Muscle of leg (tissue), 16 donors: ENCODE measurements at places on chromosomes 2 and 18.

GRCh38 chr2:19124135-19124534 lies 234.3 kb downstream of the OSR1 start:
- DNase-seq: no peak

GRCh38 chr2:109453371-109453995 lies 160.3 kb downstream of the SEPTIN10 start:
- DNase-seq: no peak

DNA sequence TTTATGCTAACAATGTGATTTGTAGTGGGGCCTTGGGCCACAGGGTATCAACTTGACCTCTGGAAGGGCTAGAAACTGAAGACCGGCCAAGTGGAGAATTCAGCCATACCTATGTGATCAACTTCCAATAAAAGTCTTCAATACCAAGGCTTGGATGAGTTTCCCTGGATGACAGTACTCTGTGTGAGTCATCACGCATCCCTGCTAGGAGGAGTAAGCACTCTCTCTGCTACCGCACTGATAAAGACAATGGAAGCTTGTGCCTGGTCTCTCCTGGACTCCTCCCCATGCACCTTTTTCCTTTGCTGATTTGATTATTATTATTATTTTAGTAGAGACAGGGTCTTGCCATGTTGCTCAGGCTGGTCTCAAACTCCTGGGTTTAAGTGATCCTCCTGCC lies 58.1 kb downstream of the SKA1 start:
- no peak for DNase-seq

DNA sequence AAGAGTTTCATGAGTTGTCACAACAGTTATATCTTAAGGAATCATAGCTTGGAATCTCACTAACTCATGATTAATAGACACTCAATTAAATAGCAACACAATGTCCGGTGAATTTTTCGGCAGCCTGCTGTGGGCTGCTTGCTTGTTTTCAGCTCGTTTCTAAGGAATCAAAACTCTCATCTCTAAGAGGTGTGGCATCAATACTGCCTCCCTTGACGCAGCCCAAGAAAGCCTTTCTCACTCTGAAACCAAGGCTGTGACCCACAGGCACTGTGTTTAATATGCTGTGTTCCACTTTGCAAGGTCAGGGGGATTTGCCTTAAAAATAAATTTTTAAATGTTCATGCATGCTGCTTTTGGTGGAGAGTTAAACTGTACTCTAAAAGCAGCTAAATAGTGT lies 5.4 kb downstream of the DCC start:
- no peak for DNase-seq

GRCh38 chr2:219243291-219243761 lies 1.9 kb downstream of the GLB1L start:
- peak; percentile 62 for DNase-seq

GRCh38 chr2:241882091-241882625 lies 12.6 kb downstream of the RTP5 start:
- peak; percentile 89 for DNase-seq

- no peak for DNase-seq
These were observed 219.5 kb upstream of the NRP2 start for GRCh38 chr2:205462681-205463345.

GRCh38 chr18:388200-388599 lies 112.3 kb downstream of the COLEC12 start:
- no peak for DNase-seq

DNA sequence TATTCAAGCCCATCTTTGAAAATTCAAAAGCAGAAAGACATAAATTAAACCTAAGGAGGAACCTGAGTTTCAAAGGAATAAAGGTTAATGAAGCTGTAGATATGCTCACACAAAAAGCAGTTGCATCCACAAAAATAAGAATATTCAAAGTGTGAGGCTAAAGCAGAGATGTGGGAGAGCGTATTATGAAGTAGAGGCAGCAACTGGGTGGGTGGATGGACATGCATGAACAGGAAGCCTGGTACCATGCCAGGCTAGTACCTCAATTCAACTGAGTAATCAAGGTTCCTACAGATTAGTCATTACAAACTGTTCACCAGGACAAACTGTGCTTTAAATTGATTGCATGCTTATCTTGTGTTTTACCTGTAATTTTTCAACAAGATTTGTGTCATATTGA lies 330.0 kb upstream of the PKDCC start:
- no peak for DNase-seq
